ENCODE measurements at places on chromosomes 3 and 15.

- DNase-seq = no peak
Measured at GRCh38 chr3:184766555-184767261, 45.3 kb upstream of the VPS8 start.

GRCh38 chr15:91331581-91331980 is 231.5 kb downstream of the SV2B start:
- DNase-seq = no peak

- DNase-seq = no peak
Measured at GRCh38 chr3:149620291-149621020, 37.4 kb downstream of the WWTR1 start.

GRCh38 chr3:58167431-58168351 is 43.1 kb downstream of the DNASE1L3 start:
- peak; percentile 13 for DNase-seq

- DNase-seq = no peak
Measured at GRCh38 chr3:70989174-70989573, 594.4 kb downstream of the FOXP1 start.

DNA sequence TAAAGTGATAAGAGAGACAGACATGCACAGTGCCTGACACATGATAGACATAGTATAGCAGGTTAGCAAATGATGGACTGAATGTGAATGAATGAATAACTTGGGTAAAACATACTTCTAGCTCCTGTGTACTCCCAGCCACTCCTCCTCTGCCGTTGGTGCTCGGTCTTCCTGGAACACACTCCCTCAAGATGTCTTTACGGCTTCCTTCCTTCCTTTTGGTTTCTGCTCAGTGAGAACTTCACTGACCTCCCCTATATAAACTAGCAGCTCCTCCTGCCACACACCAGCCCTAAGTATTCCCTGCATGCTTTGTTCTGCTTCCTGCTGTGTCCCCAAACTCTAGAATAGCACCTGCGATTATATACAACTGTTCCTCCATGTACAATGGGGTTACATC is 50.2 kb downstream of the RAD54L2 start:
- DNase-seq = no peak

- no peak for DNase-seq
Measured at GRCh38 chr3:58419780-58420507, 13.7 kb downstream of the PDHB start.

- no peak for DNase-seq
Measured at GRCh38 chr15:59594493-59594942, 17.1 kb upstream of the GCNT3 start.

- DNase-seq = no peak
Measured at GRCh38 chr3:112814266-112814665, 32.4 kb downstream of the CD200R1L start.

DNA sequence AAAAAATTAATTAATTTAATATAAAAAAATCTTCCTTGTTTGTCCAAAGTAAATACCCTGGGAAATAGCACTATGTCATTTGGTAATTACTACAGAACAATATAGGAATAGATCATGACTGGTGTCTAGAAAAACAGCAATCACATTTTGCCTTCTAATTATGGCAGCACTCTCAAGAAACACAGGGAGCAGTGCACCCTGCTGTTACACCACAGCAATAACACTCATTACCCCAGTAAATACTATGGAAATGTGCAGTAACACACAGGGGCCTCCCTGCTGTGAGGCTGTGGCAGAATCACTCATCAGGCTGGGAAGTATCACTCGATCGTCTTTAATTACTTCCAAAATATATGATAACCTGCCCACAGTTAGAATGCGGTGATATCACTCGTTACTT is 646.0 kb downstream of the TUSC7 start:
- no peak for DNase-seq

DNA sequence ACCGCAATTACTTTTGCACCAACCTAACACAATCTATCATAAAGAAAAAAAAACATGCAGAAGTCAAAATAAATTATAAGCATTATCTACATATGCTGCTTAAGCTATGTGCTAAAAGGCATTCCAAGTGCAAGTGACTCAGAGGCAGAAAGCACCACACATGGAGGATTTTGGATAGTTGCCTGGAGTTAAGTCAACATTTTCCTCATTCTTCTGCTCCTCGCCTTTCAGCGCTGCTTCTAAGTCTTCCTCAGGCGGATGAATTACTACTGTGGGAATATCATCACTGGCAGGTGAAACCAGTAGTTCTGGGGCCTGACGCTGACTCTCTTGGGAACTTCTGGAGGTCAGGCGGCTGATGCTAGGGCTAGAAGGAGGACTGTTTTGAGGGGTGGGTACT is 53.1 kb downstream of the SLC4A7 start:
- DNase-seq = no peak

- no peak for DNase-seq
Measured at GRCh38 chr3:156382458-156383346, 172.2 kb downstream of the SSR3 start.

GRCh38 chr3:156300929-156301840 is 180.8 kb downstream of the KCNAB1 start:
- DNase-seq = no peak

DNA sequence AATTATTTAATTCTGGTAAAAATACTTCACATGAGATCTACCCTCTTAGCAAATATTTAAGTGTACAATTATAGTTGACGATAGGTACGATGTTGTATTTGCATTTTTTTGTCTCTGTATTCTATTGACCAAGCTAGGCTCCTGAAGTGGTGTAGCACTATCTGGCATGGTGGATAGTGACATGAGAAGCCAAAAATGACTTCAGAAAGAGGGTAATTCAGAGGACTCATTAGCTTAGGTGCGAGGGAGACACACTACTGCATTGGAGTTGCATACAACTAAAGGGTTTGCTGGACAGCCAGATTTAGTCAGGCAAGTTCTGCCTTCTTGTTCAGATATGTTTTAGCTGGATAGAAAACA is 50.6 kb downstream of the KBTBD8 start:
- no peak for DNase-seq

- no peak for DNase-seq
Measured at GRCh38 chr3:52777959-52778805, 783 bp downstream of the ITIH1 start.

- DNase-seq = no peak
Measured at GRCh38 chr3:65996589-65996988, 42.1 kb downstream of the MAGI1 start.

DNA sequence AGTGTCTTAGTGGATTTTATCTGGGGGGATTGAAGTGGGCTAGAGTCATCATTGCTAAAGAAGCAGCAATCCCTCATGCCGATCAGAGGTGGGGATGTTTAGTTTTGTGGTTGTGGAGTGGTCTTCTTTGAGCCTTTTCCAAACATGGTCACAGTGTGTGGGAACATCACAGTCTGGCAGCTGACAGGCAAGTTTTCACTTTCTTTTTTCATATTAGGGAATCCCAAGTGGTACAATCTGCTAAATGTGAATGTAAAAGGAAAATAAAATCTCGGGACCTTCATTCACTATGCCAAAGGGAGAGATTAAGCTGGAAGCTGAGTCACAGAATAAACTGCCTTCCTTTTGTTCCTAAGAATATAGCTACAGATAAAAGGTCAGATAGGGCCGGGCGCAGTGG is 10.4 kb upstream of the CX3CR1 start:
- no peak for DNase-seq

GRCh38 chr3:99625643-99626416 is 12.6 kb upstream of the COL8A1 start:
- DNase-seq = no peak

DNA sequence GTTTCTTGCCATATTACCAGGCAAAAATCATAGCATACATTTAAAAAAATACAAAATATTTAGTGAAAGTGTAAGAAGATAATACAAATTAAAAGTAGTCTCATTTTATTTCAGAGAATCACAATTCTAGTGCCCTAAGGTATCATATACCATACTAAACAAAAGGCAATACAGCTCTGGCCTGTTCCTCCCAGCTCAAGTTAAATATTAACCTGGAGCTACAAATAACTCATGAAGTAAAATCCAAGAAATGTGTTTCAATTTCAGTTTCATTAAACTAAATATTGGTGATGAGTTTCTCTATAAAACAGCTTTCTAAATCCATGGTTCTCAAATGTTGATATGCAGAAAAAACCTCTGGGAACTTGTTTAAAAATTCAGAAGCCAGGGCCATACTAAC is 67.7 kb downstream of the INO80 start:
- no peak for DNase-seq

DNA sequence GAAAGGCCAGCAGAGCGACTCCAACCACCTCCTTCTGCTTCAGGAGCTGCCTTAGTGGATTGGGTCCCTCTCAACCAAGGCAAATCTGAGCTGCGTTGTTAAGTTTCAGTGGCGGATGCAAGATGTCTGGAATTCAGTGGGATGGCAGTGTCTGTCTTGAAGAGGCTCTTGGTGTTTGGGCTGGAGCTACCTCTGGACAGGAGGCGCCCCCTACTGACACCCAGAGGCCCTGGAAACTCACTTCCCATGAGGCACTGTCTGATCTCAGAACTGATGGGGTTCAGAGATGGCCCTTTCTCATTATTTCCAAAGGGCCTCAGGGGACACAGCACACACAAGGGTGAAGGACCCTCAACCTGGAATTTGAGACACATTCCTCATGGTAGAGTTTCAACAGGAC is 6.0 kb upstream of the SLC28A1 start:
- DNase-seq = peak; percentile 35

DNA sequence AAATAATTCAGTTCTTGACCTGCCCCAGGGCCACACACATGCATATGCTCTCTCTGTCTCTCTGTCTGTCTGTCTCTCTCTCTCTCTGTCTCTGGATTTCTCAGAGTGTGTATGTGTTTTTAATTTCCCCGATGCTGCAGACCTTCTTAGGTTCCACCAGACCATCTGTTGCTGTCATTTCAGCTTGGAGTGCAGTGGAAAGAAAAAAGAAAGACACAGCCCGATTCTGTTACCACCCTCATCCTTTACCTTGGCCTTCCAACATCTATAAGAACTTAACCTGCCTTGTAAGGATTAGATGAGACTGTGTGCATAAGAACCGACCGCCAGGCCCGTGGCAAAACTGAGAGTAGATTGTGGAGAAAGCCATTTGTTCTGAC is 9.7 kb upstream of the PGPEP1L start:
- no peak for DNase-seq

- no peak for DNase-seq
Measured at GRCh38 chr3:10351013-10351735, 30.3 kb upstream of the SEC13 start.

DNA sequence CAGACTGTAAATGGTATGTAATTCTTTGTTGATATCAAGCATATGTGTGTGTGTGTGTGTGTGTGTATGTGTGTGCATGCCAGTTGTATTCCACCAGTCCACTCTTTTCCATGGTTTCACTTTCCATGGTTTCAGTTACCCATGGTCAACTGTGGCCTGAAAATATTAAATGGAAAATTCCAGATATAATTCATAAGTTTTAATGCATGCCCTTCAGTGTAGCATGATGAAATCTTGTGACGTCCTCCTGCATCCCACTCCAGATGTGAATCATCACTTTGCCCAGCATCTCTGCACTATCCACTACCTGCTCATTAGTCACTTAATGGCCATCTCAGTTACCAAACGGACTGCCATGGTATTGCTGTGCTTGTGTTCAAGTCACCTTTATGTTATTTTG is 215.9 kb downstream of the GBE1 start:
- DNase-seq = no peak
